ENCODE measurements at places on chromosomes 7 and 10.

DNA sequence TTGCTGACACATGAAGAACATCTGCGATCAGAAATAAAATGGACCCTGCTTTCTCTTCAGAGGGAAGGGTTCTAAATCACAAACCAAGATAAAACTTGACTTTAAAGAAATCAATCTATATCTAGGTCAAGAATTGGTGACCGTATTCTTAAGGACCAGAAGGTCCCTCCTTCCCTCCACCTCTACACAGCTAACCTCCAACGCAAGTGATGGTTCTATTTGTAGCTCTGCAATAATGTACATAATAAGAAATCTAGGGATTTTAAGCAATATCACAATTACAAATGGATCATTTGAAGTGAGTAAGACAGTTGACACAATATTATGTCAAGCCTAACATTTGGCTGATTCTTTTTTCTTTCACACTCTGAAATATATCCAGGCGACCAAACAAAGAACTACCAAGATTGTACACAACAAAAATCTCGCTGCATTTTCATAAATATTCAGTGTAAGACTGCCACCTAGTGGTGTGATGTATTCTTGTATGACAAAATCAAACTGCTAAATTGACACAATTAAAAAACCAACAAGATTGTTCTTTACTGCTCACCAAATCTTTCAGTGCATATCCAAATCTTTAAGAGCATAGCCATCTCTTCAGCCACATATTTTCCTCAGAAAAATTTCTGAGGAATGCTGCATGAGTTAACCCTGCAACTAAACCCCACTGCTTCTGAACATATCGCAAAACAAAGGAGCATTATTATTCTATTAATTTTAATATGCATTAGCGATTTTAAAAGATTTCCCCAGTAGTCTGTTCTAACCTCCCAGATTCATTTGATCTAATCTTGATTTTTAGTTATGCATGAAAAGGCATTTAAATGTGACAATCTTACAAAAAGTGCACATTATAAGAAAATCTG, 44.5 kb downstream of the ICA1 start:
- no peak for DNase-seq

DNA sequence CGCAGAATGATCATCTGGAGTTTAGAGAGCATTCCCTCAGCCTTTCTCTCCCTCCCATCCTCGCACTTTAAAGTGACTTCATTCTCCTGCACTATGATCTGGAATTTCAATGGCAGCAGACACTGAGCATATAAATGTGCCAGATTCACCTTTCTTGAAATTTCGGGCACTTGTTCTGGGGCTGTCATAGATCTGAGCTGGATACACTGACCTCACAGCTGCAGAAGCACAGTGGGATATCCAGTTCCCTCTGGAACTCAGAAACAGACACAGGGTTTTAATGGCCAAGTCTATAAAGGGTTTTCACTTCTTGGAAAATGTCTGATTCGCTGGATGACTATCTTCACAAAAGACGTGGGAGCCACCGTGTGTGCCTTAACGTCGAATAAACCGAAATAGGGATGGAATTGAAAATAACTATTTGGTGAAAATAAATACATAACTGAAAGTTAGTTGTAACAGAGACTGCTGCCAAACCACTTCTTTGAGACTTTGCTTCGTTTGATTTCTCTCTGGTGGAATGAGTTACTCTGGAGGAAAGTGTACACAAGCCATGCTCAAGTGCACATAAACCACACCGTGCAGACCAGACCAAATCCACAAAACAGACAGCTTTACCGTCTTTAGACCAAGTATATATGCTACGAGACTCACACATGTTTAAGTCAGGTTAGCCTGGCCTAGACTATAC, 126.1 kb downstream of the SVIL start:
- no peak for DNase-seq

DNA sequence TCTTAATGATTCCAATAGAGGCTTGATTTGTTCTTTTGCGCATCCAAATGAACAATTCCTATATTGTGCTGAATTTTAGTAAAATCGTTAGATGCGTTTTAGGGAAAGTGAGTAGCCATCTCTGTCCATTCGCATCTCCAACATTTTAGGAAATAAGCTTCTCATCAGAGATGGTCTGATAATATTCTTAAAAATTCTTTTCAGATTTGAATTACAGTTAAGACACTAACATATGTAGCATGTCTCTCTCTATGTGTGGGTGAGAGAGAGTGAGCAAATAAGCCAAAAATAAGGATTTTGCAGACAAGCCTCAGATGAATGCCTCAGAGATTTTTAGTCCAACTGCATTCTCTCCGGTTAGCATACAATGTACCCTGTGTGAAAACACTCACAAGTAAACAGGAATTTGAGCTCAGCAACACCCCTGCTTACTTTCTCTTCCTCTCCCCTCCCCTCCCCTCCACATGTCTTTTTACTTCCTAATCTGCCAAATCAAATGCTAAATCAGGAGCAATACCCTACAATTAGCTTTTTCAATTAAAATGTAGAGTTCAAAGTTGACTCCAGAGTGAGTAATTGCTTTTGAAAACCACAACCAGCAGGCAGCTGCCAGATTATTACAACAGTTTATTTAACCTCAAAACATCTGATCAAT, 354.4 kb downstream of the CRPPA start:
- no peak for DNase-seq

GRCh38 chr10:70715853-70716795, 43.8 kb downstream of the ADAMTS14 start:
- no peak for DNase-seq

DNA sequence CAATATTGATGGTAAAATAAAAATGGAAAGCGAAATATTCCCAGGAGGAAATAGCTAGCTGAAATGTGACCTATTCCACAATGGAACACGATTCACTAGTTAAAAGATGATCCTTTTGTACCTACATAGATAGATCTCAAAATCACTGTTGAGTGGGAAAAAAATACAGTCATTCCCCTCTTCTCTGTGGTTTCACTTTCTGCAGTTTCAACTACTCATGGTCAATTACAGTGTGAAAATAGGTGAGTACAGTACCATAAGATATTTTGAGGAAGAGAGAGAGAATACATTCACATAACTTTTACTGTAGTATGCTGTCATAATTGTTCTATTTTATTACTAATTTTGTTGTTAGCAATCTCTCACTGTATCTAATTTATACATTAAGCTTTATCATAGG, 56.0 kb upstream of the COL13A1 start:
- no peak for DNase-seq

DNA sequence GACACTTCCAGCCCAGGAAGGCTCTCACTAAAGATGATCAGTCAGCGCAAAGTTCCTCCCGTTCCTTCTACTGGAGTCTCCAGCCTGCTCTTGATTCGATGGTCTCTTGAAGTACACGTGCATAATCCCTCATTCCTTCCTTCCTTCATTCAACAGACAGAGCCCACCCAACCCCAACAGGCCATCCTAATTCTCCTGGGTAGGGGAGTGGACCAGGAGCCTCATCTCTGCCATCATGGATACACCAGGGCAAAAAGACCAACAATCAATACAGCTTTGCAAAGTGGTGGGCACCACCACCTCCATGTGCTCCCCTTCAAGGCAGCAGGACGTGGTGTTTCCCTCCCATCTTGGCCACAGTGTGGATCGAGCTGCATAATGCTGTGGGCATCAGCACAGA, 446.3 kb downstream of the GRID1 start:
- no peak for DNase-seq

DNA sequence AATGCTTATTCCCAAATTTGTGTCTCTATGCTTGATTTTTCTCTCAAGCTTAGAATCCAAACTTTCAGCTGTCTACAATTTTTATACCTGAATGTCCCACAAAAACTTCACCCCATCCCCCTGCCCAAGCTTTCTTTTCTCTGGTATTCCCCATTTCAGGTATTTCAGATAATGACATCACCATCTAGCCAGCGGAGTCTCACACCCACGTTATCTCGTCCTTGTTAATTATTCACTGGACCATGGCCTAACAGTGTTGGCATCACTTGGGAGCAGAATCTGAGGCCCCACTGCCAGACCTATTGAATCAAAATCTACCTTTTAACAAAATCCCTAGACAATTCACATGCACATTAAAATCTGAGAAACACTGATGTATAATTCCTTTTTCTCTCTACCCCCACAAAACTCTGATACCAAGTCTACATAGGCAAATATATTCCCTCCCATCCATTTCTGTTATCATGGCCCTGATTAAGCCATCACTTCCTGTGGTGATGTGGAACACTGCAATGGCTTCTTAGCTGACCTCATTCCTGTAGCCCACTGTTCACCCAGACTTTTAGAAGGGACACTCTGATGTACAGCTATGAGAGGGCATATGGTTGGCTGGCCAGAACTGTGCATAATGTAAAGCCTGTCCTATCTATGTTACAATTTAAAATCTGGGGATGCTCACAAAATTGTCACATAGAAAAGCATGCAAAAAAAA, 31.4 kb downstream of the ZNF438 start:
- no peak for DNase-seq

GRCh38 chr10:72616716-72617115, 9.2 kb downstream of the MICU1 start:
- DNase-seq: no peak

- DNase-seq: no peak
These were observed 21.1 kb downstream of the BNIP3 start for GRCh38 chr10:131960631-131961046.

- no peak for DNase-seq
These were observed 2.7 kb downstream of the CHAT start for GRCh38 chr10:49616421-49617101.

DNA sequence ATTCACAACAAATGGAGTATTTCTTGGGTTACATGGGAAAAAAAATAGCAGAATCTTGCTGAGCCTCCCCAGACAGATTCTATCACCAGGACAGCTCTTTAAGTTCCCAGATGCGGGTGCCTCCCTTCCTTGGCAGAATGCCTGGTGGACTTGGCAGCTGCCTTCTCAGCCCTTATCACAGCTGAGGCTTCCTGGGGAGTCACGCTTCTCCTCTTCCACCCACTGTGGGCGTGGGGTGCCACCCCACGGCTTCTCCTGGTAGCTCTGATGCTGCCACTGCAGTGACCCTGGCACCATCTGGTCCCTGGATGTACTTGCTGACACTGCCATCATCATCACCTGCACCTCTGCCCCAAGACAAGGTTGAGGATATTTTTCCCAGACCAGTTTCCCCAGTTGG, 16.2 kb upstream of the NME8 start:
- DNase-seq: no peak

DNA sequence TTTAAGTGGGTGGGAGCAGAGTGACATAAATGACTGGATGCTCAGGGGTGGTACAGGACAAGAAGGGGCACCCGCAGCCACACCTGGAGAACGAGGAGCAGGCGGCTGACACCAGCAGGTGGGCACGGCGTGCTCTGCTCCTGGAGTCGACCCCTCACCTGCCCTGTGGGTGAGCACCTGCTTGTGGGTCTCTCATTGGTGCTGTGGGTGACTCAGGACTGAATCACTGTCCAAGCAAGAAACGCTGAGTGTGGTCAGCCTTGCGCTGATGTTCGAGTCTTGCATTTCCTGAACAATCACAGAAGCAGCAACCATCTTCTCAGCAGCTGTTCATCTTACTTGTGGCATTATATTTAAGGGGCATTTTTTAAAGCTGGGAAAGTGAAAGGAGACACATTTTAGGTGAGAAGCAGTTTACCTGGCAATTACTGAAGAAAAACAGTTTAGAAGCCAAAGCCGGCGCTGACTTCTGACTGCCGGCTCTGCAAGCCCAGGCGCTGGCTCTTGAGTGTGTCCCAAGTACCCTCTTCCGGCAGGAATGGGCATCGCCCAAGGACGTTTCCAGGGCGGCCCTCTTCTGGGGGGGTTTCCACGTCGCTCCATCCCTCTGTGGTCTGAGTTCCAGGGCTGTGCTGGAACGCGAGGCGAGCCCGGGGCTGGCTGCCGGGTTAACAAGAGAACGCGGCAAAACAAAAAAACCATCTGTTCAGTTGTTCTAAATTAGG, 145.2 kb upstream of the PFKP start:
- no peak for DNase-seq

DNA sequence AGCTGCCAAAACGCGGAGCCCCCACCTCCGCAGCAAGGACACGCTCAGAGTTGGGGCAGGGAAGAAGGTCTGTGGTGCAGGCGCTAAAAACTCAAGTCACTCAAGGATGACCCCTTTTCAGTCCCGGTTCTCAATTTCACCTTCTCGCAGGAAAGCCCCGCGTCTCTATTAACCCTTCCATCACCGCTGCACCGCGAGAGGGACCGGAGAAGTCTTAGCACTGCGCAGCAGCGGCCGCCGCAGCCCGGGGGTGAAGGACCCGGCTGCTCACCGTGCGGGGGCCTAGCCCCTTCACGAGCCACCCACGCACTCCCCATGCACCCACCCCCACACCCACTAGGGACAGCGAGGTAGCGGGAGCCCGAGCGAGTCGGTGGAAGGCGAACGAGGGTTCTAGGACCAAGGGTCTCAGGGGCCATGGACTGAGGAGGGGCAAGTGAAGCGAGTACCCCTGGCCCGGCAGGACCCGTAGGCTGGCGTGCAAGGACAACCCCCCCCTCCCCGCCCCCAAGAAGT, 162.9 kb downstream of the SH3PXD2A start:
- no peak for DNase-seq

GRCh38 chr10:102172288-102172687, 20.1 kb downstream of the NOLC1 start:
- DNase-seq: no peak

- DNase-seq: no peak
These were observed 144.3 kb downstream of the WNT2 start for GRCh38 chr7:117178600-117178999.

DNA sequence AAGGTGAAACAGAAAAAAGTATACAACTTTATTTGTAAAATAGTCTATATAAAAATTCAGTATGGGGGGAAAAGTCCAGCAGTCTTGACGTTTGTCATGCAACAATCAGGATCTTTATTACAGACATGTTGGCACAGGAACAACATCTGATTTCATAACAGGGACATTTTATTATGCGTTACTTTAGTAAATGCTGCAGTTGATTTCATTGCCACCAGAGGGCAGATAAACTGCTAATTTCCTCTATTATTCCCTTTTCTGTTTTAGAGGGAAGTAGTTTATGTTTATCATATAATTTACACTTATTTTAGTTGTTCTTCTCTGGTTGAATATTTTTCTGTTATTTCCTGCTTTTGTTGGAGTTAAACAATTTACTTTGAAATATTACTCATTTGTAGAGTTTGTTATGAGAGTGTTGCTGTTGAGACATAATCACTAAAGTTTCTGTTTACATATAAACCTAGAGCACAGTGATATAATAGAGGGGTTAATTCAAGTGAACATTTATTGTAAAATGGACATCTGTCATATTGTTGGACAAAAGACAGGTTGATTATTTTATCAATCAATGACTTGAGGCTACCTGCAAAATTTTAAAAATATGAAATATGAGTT, 3.3 kb downstream of the PLXDC2 start:
- no peak for DNase-seq

DNA sequence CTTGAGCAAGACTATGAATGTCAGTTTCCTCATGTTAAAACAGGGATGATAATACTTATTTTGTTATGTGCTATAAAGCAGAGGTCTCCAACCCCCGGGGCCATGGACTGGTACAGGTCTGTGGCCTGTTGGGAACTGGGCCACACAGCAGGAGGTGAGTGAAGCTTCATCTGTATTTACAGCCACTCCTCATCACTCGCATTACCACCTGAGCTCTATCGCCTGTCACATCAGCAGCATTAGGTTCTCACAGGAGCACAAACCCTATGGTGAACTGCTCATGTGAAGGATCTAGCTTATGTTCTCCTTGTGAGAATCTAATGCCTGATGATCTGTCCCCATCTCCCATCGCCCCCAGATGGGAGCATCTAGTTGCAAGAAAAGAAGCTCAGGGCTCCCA, 365.3 kb upstream of the SMIM30 start:
- no peak for DNase-seq
